ENCODE measurements at places on chromosomes 7 and 10.

- no peak for DNase-seq
Observed at GRCh38 chr7:103063895-103064294, 10.7 kb downstream of the FBXL13 start.

GRCh38 chr10:63766745-63767137 is 245.5 kb downstream of the REEP3 start:
- DNase-seq, result no peak

- no peak for DNase-seq
Observed at GRCh38 chr10:51074238-51075028, at the start of gene PRKG1. Gene PRKG1, plus strand, starts transcription at chr10:51074487.

GRCh38 chr7:405489-406211 is 114.0 kb downstream of the PDGFA start:
- no peak for DNase-seq

- no peak for DNase-seq
Observed at GRCh38 chr10:62077330-62078015, 176.0 kb downstream of the ARID5B start.

- no peak for DNase-seq
Observed at GRCh38 chr10:28326516-28327490, 23.9 kb upstream of the MPP7 start.

GRCh38 chr7:46949270-46949931 is 632.5 kb downstream of the TNS3 start:
- no peak for DNase-seq

- no peak for DNase-seq
Observed at GRCh38 chr10:33334153-33334804, at the start of gene NRP1. Gene NRP1, minus strand, starts transcription at chr10:33334667. Its CDS starts 285 bp downstream, at chr10:33334382.

DNA sequence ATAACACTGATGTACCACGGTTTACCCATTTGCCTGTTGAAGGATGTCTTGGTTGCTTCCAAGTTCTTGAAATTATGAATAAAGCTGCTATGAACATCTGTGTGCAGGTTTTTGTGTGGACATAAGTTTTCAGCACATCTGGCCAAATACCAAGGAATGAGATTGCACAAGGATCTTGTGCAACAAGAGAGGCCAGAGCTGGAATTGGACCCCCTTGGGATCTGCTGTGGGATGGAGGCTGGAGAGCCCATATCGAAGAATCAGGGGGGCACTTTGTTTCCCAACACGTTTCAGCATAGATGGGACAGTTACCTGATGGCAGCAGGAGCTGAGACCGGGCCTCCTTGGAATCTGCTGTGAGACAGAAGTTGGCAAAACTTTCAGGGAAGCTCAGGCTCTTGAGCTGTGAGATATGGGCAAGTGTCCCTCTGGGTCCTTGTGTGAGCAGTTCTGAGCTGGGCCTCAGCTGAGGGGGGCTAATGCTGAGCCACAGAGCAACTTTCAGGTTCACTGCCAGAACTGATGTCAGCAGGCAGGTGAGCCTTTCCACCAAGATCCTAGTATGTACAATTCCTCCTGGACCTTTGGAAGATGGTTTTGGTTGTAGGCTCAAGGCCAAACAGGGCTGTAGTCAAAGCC is 115.2 kb upstream of the RAB18 start:
- DNase-seq, result no peak

- peak; percentile 21 for DNase-seq
Observed at GRCh38 chr7:2717293-2718261, 29.6 kb downstream of the AMZ1 start.

GRCh38 chr7:20264623-20265022 is 47.4 kb upstream of the MACC1 start:
- no peak for DNase-seq

DNA sequence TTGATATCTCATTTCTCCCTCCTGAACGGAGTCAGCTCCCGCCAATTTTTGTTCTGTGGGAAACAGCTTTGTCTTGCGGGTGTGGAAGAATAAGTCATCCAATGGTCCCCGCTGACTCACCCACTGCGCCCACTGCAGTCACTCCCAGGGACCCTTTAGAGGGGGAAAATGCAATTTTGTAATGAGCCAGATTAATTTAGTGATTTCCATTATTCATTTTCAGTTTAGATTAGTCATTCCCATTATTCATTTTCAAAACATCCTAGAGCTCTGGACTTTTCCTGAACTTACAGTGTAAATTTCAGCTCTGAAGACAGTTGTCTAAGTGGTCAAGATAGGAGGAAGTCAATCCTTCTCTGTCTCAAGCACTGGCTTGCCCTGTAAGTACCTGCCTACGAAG is 154.9 kb upstream of the TMEM72 start:
- no peak for DNase-seq

- DNase-seq, result no peak
Observed at GRCh38 chr7:72336632-72337389, 75.3 kb downstream of the CALN1 start.

DNA sequence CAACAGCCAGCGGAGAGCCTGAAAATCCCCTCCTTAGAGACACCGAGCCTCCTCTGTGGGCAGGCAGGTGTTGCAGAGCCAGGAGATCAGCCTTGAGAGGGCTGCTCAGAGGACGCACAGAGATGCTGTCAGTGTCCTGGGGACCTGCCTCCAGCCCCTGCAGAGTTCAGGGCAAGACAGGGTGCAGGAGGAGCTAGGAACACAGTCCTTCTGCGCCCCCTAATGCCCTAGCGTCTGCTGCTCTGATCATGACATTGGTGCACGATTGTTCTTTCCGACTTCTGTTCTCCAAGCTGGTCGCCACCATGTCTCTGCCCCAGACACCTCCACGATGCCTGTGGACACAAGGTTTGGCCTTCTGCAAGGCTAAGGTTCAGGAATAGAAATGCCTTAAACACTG is 613.7 kb upstream of the MKI67 start:
- DNase-seq, result no peak

- DNase-seq, result no peak
Observed at GRCh38 chr10:121753726-121754476, 155.7 kb upstream of the FGFR2 start.

DNA sequence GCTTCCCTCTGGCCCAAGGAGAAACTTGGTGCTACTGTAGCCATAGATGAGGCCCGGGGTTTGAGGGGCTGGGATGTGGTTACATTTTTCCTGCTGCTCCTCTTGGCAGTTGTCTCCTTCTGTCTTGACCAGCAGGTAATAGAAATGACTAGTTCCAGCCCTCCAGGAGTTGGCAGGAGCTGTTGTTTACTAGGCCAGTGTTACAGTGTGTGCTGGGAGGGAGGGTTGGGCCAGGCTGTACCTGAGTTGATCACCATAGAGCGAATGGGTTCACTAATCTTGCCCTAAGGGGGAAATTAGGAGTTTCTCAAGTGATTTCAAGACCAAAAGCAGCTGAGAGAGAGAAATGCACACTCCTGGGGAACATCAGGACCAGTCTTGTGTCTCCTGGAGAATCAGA is 34.9 kb downstream of the PAX2 start:
- DNase-seq, result no peak

- no peak for DNase-seq
Observed at GRCh38 chr10:118106426-118106825, 59.7 kb upstream of the RAB11FIP2 start.

DNA sequence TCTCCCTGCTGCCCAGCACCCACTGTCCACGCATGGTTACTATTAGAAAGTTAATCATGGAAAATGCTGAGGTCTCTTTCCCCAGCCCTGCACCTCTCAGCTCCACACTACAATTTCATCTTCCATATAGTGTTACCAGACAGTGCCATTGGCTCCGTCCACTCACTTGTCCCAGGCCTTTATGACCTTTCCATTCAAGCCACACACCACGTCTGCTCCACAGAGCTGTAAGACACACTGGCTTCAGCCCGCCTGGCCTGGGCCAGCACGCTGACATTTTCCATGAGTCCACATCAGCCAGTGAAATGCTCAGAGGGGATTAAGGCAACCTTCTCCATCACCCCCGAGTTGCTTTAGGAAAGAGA is 118.7 kb downstream of the KCNMA1 start:
- no peak for DNase-seq

DNA sequence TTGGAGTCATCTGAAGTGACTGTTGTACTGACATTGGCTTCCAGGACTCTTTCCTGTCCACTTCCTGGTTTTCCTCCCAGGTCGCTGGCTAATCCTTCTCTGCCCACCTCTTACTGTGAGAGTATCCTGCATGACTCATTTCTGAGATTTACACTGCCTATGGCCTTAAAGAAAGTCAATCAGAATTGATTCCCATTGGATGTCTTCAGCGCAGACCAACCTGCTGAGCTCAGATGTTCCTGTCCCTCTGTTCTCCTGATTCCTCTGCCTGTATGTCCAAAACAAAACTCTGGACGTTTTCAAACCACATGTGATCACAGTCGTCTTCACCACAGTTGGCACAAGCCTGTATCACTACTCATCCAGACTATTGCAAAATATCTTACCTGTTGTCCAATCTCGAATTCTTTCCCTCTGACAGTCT is 262.1 kb downstream of the CREB5 start:
- no peak for DNase-seq

DNA sequence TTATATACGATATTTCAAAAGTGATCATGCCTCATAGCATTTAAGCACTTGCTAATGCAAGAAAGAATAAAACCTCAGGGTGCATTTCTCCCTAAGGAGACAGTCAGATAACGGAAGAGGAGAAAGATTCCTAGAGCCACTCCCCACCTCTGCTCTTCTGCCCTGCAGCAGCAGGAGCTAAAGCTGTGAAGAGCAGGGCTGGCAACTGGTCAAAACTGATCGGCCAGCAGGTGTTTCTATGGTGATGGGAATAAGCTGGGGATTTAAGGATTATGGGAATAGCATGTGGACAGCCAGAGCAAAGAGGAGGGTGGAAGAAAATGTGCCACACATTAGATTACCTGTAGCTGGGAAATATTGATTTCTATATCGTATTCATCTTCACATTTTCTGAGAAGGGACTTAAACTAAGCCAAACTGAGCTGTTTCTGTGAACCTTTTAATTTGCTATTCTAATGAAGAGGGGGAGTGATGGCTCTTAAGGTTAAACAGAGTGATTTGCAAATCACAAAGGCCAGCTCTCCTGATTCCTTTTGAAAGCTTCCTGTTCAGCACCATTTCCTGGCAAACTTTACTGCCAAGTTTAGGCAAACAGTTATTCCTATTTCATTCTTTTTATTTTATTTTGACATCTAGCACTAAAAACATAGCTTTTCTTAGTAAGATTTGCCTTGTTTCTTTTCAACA is 268.9 kb upstream of the PFKP start:
- DNase-seq, result peak; percentile 16

GRCh38 chr7:154928136-154929005 is 74.6 kb downstream of the PAXIP1 start:
- peak; percentile 85 for DNase-seq

- no peak for DNase-seq
Observed at GRCh38 chr10:49610458-49611165, 502 bp downstream of the SLC18A3 start.

GRCh38 chr7:39892361-39892760 is 57.7 kb upstream of the CDK13 start:
- DNase-seq, result no peak

DNA sequence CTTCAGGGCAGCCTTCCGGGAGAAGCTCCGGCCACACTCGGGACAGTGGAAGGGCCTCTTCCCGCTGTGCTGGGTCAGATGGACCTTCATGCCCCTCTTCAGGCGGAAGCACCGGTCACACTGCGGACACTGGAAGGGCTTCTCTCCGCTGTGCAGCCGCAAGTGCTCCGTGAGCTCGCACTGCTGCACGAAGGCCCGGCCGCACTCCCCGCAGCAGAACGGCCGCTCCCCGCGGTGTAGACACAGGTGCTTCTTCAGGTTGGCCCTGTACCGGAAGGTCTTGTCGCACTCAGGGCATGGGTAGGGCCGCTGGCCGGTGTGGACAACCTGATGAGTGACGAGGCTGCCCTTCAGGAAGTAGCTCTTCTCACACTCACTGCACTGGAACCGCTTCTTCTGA is 14.2 kb upstream of the ZNF786 start:
- DNase-seq, result no peak

GRCh38 chr10:19828278-19829049 is 12.2 kb downstream of the PLXDC2 start:
- no peak for DNase-seq

Measured in NCI-H2029 treated with DMSO at 0.1 percent for 48 hours (cell line).